Stimulated activated naive CD4-positive, alpha-beta T cell treated with Interleukin-2 at 50 U/mL for 16 hours (primary cell): ENCODE measurements at places on chromosomes 16 and 17.

DNA sequence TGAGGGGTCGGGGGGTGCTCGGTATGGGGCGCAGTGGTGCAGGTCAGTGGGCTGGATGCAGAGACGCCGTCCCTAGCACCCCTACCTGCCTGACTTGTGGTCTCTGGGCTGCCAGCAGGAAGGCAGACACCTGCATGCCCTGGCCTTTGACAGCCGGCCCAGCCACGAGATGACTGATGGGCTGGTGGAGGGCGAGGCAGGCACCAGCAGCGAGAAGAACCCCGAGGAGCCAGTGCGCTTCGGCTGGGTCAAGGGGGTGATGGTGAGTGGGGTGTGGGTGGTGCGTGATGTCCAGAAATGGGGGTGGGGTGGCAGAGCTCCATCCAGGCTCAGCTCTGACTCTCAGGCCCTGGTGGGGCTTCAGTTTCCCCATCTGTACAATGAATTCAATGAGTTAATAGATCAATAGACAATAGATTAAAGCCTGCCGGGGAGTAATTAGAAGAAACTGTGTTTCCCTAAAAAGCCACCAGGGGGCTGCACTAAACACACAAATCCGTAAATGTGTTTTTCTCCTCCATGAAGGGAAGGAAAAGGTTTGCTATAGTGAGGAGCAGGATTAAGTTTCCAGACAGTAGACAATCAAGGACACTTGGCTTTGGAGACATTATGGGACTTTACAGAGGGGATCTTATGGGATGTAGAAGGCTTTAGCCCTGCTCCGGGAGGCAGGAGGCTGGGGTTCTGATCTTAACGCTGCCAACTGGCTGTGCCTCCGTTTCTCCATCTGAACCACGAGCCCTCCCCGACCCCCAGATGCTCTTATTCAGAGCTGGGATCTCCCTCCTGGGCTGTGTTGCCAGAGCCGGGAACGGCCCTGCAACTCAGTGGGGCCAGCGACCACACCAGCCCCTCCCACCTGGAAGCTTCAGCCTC, 2.2 kb downstream of the SLC12A3 start:
- DNase-seq, result no peak

GRCh38 chr17:37816950-37817349, 72.1 kb upstream of the HNF1B start:
- DNase-seq, result no peak

GRCh38 chr17:53630638-53631037, 192.1 kb upstream of the KIF2B start:
- DNase-seq, result no peak

- no peak for DNase-seq
Measured at GRCh38 chr16:10744370-10745030, 858 bp downstream of the NUBP1 start.

- DNase-seq, result no peak
Measured at GRCh38 chr16:75927810-75928209, 201.5 kb upstream of the CPHXL start.

DNA sequence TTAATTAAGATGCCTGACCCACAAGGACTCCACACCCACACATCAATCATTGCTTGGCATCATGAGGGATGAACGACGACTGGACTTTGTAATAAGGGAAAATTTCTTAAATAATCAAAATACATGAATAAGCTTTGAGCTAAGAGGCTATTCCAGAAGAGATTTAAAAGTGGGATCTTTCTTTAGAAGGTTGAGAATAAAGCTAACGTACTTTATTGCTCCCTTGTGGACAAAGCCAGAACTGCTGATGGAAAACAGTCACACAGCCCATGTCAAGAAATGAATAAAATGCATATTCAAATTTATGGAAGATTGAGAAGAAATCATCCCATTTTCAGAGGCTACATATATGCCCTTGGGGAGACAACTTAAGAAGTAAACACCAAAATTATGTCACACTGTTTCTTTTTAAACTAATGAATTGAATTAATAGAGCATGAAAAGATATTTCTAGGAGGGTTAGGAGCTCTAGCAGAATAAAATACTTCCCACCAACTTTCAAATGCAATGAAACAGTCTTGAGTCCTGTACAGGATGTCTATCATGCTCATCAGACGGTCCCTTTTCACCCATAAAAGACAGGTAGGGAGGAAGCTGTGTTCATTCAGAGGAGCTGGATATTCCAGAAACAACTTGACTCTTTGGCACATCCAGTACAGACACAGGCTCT, 60.2 kb upstream of the PHOSPHO1 start:
- no peak for DNase-seq

GRCh38 chr17:38564869-38565268, 40.9 kb downstream of the SRCIN1 start:
- no peak for DNase-seq

DNA sequence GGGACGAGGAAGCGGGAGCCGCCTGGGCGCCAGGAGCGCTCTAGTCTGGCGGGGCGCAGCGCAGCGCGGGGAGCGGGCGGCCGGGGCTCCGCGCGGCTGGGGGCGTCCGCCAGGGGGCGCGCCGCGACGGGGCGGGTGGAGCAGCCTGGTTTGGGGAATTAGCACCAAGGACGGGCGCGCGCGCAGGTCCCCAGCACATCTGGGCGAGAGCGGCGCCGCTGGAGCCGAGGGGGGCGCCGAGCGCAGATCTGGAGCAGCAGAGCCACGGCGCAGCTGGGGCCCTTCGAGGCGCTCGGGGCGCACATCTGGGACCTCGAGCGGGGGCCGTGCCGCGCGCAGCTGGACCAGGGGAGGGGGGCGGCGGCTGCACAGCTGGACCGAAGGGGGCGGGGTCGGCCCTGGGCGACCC, at the start of gene NXPH3:
TSS of gene NXPH3 (plus strand) at position 193 of the 409 bp plus-strand sequence. CDS start 349 bp downstream, outside the sequence.
- peak; percentile 47 for DNase-seq

GRCh38 chr16:495127-495748, 32.3 kb upstream of the CAPN15 start:
- peak; percentile 3 for DNase-seq

DNA sequence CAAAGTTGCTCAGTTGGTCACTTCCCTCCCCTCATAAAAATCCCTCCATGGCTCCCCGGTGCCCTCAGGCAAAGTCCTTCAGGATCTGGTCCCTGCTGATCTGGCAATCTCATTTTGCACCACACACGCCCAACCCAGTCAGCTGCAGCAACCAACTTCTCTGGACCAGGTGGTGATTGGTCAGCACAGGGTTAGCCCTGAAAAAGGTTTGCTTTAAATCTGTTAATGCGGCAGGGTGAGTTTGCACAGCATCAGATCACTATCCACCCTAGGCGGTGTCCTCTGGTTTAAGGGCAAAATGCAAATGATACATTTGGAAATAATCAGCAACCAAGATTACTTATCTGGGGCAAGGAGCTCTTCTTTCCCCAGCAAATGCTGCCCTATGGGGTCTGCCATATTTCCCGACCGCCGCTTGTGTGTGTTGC, 42.9 kb upstream of the TNRC6C start:
- DNase-seq, result no peak

GRCh38 chr17:61570118-61570517, 20.9 kb downstream of the NACA2 start:
- DNase-seq, result no peak

DNA sequence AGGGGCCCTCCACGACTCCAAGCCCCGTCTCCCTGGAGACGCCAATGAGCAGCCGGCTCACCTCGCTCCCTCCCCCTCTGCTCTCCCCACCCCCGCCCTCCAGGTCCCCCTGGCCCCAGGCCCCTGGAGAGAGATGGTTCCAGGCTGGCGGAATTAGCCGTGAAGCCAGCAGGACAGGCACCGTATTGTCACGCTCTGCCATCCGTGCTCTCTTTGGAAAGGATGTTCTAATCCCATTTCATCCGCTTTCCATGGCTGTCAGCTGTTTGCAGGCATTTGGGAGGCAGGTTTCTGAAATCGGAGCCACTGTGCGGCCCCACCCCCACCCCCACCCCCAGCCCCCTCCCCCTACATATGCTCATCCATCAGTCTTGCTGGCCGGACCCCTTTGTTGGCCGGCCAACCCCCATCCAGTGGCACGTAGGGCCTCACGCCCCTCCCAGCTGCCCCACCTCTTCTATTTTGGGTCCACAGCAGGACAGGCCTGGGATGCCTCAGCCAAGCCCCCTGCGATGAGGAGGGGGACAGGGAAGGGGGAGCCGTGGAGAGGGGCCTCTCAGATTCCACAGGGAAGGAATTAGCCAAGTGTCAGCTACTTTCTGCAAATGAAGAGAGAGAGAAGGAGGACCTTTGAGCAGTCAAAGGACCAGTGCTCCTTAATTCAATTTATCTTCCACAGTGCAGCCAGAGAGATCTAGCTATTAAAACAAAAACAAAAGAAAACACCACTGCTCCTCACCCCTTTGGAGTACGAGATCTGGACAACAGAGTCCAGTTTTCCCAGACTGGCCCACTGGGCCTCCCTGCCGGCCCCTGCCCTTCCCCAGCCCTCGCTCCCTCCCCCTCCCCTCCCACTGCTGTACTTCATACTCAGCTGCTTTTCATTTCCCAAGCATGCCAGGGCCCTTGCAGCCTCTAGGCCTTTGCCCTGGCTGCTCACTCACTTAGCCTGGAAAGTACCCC, 30.7 kb downstream of the SDK2 start:
- no peak for DNase-seq

- DNase-seq, result no peak
Measured at GRCh38 chr17:68737761-68738443, 136.7 kb upstream of the FAM20A start.

DNA sequence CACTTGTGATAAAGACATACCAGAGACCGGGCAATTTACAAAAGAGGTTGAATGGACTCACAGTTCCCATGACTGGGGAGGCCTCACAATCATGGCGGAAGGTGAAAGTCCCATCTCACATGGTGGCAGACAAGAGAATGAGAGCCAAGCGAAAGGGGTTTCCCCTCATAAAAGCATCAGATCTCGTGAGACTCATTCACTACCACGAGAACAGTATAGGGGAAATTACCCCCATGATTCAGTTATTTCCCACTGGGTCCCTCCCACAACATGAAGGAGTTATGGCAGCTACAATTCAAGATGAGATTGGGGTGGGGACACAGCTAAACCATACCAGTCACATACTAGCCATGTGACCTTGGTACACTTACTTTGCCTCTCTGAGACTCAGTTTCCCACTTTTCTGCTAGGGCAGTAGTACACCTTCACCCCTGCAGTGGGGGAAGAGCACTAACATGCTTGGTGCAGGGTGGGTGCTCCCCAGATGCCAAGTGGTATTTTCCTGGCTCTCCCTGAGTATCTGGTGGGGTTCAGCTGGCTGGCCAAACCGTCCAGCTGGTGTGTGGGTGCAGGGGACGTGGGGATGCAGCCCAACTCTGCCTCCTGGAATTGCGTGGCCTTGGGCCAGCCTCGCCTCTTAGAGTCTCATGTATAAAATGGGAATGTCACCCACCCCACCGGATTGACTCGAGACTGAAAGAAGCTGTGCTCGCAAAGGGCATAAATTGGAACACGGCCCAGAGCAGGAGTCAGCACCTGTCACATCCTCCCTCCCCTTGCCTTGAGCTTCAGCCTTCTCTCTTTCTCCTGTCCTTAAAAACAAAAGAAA, 364.1 kb downstream of the CPPED1 start:
- DNase-seq, result no peak

DNA sequence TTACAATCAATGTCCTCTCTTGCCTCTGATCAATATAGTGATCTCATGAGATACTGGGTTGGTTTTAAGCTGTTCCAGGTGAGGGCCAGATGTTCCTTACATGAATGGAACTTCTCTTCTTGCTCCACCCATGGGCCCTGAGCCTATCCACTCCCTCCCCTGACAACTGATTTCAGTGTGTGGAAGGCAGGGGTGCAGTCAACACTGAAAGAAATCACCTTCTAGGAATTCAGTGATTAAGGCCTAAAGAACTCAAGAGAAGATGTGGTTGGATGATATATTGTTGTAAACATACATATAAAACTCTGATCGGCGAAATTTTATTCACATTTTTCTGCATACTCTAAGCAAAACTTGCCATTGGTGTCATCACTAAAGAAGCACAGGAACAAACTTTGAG, 6.7 kb upstream of the GOSR2 start:
- DNase-seq, result no peak
